ENCODE measurements at places on chromosomes 6 and 20. TPM values are rescaled to one million over a fixed set of nuclear protein-coding genes. Genes with fewer than 3 reads are reported as not detected.

Gene ZSCAN9
- total RNA-seq = 3.1 TPM

Gene PRR18
- 1.3 TPM for total RNA-seq

Gene DEFB124
- total RNA-seq = not detected

Gene POU3F2
- 0.30 TPM for total RNA-seq

Gene HCK
- not detected for total RNA-seq

Gene BRD2
- total RNA-seq = 281 TPM

Gene GSTA2
- total RNA-seq = not detected

Gene MYLK4
- not detected for total RNA-seq

Gene CD109
- total RNA-seq = 20.7 TPM

Gene THBS2
- total RNA-seq = 194 TPM

DNA sequence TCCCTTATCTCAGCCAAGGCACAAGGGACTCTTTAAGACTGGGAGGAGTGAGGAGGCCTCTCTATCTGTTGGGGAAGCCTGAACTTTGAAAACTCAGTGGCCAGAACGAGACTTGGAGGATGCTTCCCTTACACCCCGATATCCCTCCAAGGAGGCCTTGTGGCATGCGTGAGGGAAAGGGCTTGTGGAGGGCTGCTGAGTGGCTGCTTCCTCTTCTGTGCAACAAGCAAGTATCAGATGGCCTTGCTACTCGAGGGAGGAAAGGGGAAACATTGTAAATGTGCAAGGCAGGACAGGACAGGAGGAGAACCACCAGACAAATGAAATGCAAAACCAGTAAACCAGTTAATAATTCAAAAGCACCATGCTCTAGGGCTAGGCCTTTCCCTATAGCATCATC is 306.5 kb upstream of the MAP3K7 start:
- DNase-seq = no peak

DNA sequence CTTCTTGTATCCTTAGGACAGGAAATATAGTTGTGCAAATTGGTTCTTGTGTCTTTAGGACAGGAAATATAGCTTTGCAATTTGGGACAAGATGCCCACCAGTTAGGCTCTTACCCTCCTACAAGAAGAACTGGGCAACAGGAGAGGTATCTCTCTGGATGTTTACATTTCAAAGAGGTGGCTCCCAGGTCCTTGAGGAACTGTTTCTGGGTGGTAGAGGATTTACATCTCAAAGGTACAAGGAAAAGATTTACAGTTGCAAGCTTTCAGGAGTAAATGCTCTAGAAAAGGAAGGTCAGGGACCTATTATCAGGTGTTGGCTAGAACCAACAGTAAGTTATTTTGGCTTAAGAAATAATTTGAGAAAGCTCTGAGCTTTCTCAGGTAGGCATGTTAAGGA is 19.2 kb downstream of the RNF182 start:
- DNase-seq = no peak

GRCh38 chr6:162688751-162689345 is 38.7 kb downstream of the PRKN start:
- no peak for DNase-seq

DNA sequence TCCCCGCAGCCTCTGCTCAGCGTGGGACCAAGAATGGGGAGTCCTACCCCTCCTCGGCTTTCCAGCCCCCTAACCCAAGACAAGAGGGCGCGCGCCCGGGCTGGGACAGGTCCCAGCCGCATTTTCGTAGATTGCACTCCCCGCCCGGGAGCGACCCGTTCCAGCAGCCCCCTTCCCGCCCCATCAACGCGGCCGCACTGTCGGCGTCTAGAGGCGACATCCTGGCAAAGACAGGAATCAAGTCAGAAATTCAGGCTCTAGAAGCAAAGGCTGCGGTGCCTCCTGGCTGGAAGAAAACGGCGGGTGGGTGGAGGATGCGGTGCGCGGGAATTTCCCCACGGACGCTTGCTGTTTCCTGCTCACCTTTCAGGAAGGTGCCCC is 957 bp downstream of the PROKR2 start:
- DNase-seq = no peak

- DNase-seq = no peak
These were observed 266.2 kb upstream of the ADGRB3 start for GRCh38 chr6:68368845-68369244.

DNA sequence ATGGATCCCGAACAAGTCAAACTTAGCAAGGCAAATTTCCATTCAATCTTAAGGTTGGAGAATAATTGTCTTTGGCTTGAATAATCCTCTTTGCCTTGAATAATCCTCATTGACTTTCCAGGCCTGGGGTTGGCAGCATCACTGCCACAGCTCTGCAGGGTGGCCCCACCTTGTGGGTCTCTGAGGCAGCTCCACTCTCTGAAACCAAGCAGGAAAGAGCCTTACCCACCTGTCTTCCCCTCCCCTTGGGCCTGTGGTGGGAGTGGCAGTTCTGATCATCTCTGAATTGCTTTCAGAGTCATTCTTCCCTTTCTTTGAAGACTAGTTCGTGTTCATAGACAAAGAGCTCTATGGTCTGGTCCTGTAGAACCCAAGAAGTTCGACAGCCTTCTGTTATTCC is 47.5 kb downstream of the KCNQ5 start:
- DNase-seq = no peak

- DNase-seq = no peak
These were observed 44.9 kb upstream of the TMEM181 start for GRCh38 chr6:158514991-158515390.

- no peak for DNase-seq
These were observed 1244.8 kb downstream of the EPHA7 start for GRCh38 chr6:92174398-92175073.

GRCh38 chr6:156618600-156619205 is 158.5 kb upstream of the ARID1B start:
- no peak for DNase-seq

GRCh38 chr20:37314617-37315016 is 25.2 kb downstream of the MANBAL start:
- DNase-seq = no peak

DNA sequence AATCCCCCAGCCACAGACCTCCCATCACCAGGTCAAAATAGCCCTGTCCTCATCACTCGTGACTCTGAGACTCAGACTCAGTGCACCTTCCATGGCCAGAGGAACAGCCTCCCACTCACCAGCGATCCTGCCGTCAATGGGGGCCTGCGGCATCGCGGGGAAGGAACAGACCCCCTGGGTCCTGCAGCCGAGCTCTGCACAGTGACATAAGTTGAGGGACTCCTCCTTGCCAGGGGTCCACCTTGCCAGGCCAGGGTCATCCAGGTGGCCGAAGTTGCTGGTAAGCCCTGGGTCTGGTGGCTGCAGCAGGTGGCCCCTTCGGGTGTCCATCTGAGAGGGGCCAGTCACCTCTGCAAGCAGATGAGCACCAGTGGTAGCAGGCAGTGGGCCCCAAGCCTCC is 16.3 kb downstream of the ETV7 start:
- no peak for DNase-seq

GRCh38 chr6:136549300-136550044 is 750 bp downstream of the MAP7 start:
- no peak for DNase-seq

DNA sequence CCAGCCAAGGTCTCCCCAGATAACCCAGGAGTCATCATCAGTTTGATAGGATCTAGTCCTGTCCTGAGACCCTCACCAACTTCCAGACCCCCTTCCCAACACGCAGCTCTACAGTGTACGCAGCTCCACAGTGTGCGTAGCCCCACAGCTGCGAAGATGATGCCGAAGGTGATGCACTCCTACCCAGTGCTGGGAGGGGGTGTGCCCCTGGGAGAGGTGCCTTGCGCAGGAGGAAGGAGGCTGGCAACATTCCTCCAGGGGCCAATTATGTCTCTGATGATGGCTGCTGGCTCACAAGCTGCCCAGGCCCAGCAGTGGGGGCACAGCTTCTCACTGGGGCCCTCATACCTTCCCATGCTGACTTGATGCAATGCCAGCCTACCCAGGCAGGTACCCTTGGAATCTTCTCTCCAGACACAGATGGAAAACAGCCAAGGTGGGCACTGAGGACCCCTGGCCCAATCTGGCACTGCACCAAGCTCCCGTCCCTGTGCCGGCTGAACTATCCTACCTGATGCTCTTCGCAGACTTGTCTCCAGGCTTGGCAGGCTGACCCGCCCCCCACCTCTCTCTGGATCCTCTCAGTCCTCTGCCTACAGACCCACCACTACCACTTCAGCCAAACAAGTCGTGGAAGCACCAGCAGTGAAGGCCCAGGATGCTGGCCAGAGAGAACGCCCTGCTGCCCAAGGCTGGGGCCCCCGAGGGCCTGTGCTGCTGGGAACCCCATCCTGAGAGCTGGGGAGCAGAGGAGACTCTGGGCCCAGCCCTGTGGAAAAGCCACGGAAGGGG is 1.4 kb downstream of the ZNF512B start:
- no peak for DNase-seq

GRCh38 chr20:23652926-23653325 is 15.2 kb upstream of the CST3 start:
- DNase-seq = no peak

- no peak for DNase-seq
These were observed 104.6 kb upstream of the GLP1R start for GRCh38 chr6:38943964-38944363.

- DNase-seq = peak; percentile 42
These were observed 874 bp downstream of the ZBTB46 start for GRCh38 chr20:63829945-63830835.

DNA sequence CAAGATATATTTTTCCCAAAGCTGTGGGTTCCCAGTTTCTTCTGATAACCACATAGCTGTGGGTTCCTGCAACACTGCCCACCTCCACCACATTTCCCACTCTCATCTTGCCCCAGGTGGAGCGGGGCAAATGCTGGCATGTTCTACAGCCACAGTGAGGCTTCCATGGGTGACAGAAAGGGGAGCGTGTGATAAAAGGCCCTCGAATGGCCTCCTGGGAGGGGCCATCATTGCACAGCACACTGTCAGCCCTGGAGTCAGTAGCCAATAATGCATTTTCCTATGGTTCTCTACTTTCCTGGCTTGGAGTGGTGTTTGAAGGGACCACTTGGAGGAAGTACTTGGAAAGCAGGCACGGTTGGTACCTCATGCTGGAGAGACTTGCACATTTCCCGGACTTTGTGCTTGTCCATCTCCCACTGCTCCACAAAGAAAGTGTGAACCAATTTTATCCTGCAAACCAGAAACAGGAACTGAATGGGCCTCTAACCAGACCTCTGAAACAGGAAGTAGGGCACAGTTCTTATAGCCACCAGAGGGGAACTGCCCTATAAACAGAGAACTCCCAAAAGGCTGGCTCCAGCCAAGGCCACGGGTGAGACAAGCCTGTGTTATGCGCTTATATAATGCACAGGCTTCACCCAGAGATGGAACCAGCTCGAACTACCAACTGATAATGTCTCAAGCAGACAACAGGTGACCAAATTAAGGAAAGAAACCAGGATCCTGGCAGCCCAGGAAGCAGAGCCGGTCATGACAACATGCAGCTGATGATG is 8.6 kb downstream of the MAP3K5 start:
- no peak for DNase-seq

- no peak for DNase-seq
These were observed 58.9 kb downstream of the GMDS start for GRCh38 chr6:2186516-2186915.

- DNase-seq = peak; percentile 4
These were observed 93.0 kb upstream of the POPDC3 start for GRCh38 chr6:105272786-105273185.

- DNase-seq = no peak
These were observed 3.6 kb downstream of the RPS21 start for GRCh38 chr20:62390317-62391164.

- no peak for DNase-seq
These were observed 7.2 kb downstream of the PBOV1 start for GRCh38 chr6:138211048-138211581.

DNA sequence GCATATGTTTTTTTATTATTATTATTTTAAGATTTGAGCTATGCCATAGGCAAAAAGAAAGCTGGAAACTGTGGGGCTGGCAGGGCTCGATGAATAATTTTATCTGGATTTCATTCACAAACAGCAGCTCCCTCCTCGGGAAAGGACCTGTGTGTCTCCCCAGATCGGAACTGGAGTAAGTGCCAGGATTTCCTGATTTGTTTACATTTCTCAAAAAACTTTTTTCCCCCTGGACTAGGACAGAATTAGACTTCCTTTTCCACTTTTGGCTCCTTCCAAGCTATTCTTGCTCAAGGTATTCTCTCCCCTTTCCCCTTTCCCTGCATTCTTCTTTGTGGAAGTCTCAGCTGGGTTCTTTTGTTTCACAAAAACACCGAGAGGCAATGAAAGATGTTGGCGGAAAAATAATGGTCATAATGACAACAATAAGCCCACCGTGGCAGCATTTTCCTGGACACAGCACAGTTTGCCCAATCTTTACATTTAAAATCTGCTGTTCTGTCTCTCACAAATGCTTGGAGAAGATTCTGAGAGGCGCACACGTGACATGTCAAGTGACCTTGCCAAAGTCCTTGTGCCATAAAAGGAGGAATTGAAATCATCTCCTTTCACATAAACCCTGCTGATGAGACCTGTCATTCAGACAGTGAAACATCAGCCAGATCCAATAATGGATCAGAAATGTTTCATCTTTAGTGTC is 85.8 kb upstream of the PREP start:
- DNase-seq = no peak

All from MG63 (cell line).